ENCODE measurements at places on chromosomes 7 and 10. TPM values are rescaled to one million over a fixed set of nuclear protein-coding genes. Genes with fewer than 3 reads are reported as not detected.

The NANOS1 gene
- 3.0 TPM for total RNA-seq

The MYPN gene
- 0.11 TPM for total RNA-seq

The SORCS3 gene
- total RNA-seq, result 1.00 TPM

The IDI2 gene
- not detected for total RNA-seq

The MMP21 gene
- not detected for total RNA-seq

The C10orf67 gene
- total RNA-seq, result 0.46 TPM

The CEP41 gene
- 16.4 TPM for total RNA-seq

The ALDH18A1 gene
- 121 TPM for total RNA-seq

The MOGAT3 gene
- total RNA-seq, result not detected

GRCh38 chr10:66958466-66958865, 32.6 kb downstream of the LRRTM3 start:
- no peaks in the 10 kb centered on the region for H3K4me1 ChIP-seq
- no peak for DNase-seq
- H3K4me3 ChIP-seq, result no peak overlapping the region
- no peak overlapping the region for H3K27ac ChIP-seq

DNA sequence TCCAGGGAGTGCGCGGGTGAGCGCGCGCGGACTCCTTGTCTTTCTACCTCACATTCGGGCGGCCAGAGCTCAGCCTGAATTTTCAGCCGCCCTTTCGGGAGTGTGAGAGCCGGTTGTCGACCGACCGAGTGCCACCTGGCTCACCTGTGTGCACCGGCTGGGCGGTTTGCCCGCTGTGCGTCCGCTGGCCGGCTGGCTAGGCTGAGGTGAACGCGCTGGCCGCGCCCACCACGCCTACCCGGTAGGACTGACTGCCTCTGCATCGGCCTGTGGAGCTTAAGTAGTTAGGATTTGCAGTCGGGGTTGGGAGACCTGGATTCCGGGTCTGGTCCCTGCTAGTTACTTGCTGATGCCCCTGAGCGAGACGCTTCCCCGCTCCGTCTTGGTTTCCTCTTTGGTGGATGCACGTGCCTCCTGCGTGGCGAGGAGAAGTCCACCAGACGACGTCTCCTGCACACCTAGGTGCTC, 553 bp downstream of the TSPAN15 start:
- peaks cover 3% of the 10 kb centered on the region for H3K27me3 ChIP-seq
- no peak for DNase-seq
- H3K27ac ChIP-seq, result no peak overlapping the region
- H3K4me3 ChIP-seq, result peak overlapping the region; percentile 55
- no peaks in the 10 kb centered on the region for H3K36me3 ChIP-seq

- H3K4me1 ChIP-seq, result no peaks in the 10 kb centered on the region
- H3K27ac ChIP-seq, result no peak overlapping the region
- no peaks in the 10 kb centered on the region for H3K36me3 ChIP-seq
Observed at GRCh38 chr7:64869121-64869725, 33.9 kb upstream of the ZNF273 start.

GRCh38 chr7:91182819-91183764, 81.1 kb upstream of the FZD1 start:
- peak; percentile 98 for DNase-seq
- H3K27ac ChIP-seq, result peak overlapping the region; percentile 77
- no peaks in the 10 kb centered on the region for H3K36me3 ChIP-seq
- no peaks in the 10 kb centered on the region for H3K27me3 ChIP-seq

GRCh38 chr10:50224330-50224952, 26.9 kb downstream of the ASAH2 start:
- H3K27ac ChIP-seq, result no peak overlapping the region
- H3K27me3 ChIP-seq, result peaks cover 10% of the 10 kb centered on the region

GRCh38 chr10:132022241-132022640, 40.5 kb upstream of the BNIP3 start:
- peaks cover 6% of the 10 kb centered on the region for H3K27me3 ChIP-seq
- no peak overlapping the region for H3K4me3 ChIP-seq
- no peaks in the 10 kb centered on the region for H3K4me1 ChIP-seq
- no peak overlapping the region for H3K27ac ChIP-seq
- H3K36me3 ChIP-seq, result no peaks in the 10 kb centered on the region

DNA sequence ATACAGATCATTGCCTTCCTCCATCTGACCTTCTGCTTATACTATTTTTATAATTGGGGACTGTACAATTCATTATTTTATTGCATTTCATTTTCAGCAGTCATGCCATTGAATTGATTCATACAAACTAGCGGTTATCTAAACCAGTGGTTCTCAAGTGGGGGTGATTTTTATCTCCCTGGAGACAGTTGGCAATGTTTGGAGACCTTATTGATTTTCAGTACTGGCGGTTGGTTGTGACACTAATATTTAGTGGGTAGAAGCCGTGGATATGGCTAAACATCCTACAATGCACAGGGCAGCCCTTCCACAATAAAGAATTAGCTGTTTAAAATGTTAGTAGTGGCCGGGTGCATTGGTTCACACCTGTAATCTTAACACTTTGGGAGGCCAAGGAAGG, 765.9 kb downstream of the LRMDA start:
- DNase-seq, result no peak
- H3K4me3 ChIP-seq, result no peak overlapping the region
- H3K36me3 ChIP-seq, result no peaks in the 10 kb centered on the region
- H3K27me3 ChIP-seq, result no peaks in the 10 kb centered on the region
- no peaks in the 10 kb centered on the region for H3K4me1 ChIP-seq

GRCh38 chr7:50640256-50640655, 75.1 kb upstream of the DDC start:
- H3K4me3 ChIP-seq, result no peak overlapping the region
- H3K27ac ChIP-seq, result no peak overlapping the region
- no peaks in the 10 kb centered on the region for H3K27me3 ChIP-seq
- DNase-seq, result no peak
- peaks cover 5% of the 10 kb centered on the region for H3K4me1 ChIP-seq

DNA sequence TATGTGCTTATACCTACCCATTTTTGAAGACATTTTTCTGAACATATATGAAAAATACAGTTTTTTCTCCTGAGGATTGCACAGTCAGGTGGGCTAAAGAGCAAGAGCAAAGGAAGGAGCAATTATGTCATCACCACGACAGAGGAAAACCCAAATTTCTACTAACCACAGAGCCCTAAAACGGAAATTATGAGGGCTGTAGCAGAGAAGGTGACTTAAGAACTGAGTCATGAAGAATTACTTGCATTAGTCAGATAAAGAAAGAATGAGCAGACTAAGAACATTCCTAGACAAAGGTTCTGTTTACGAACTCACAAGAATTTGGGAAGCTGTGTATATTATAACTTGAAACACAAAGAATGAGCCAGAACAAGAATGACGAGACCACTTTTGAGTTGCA, 974.4 kb downstream of the NXPH1 start:
- H3K4me3 ChIP-seq, result no peak overlapping the region
- H3K4me1 ChIP-seq, result peaks cover 2% of the 10 kb centered on the region
- no peaks in the 10 kb centered on the region for H3K27me3 ChIP-seq

- H3K27ac ChIP-seq, result peak overlapping the region; percentile 10
- H3K27me3 ChIP-seq, result no peaks in the 10 kb centered on the region
- H3K4me1 ChIP-seq, result peaks cover 9% of the 10 kb centered on the region
- H3K36me3 ChIP-seq, result no peaks in the 10 kb centered on the region
- DNase-seq, result peak; percentile 87
Observed at GRCh38 chr10:89458291-89458690, 43.9 kb downstream of the IFIT5 start.

DNA sequence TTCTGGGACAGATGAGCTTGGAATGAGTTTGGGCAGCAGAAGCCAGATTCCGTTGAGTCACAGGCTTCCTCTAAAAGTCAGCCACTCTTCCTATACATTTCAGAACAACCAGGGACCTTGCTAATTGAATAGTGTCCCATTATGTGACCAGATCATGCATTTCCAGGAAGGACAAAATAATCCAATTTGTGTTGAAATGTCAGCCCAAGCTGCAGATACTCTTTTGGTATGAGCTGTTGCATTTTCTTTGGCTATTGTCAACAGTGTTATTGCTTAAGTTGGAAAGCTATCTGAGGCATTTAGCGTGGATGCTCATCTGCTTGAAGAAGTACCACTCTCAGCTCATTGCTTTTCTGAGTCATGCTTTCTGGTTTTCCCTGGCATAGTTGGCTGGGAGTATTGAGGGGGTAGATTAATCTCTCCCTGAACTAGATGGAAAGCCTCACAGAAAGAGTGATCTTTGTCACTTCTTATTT, 223.7 kb upstream of the HABP2 start:
- peaks cover 29% of the 10 kb centered on the region for H3K4me1 ChIP-seq
- peak; percentile 79 for DNase-seq
- H3K4me3 ChIP-seq, result no peak overlapping the region
- H3K27ac ChIP-seq, result no peak overlapping the region

DNA sequence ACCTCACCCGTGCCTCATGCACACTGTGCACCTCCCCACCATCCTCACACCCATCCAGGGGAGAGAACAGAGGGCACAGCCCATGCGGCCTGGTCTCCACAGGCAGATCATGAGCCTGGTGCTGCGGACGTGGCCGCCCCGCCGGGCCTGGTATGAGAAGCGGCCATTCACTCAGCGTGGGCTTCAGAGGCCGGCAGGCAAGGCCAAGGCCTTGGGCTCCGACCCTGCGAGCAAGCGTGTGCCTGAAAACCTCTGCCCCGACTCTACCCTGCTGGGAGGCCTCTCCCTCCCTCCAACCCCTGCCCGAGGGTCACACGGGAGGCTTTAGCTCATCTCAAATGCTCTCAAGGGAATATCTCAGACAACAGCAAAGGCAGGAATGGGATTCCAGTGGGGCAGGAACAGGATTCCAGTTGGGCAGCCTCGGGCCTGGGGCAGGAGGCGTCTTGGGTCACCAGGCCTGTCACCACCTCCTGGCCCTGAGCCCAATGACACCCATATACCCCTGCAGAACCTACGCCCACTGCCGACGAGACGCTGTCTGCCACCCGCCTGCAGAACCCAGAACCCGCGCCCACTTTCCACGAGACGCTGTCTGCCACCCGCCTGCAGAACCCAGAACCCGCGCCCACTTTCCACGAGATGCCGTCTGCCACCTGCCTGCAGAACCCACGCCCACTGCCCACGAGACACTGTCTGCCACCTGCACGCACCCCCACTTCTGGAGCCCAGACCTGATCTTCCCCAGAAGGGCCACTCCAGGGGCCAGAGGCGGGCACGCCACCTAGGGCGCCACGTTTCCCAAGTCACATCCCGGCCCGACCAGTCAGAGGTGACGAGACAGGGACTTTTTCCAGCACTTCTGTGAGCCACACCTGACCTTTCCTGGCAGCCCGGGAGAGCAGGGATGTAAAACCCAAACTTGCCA, 38.9 kb downstream of the ADAP1 start:
- H3K36me3 ChIP-seq, result no peaks in the 10 kb centered on the region
- no peak overlapping the region for H3K4me3 ChIP-seq

- no peaks in the 10 kb centered on the region for H3K36me3 ChIP-seq
- no peaks in the 10 kb centered on the region for H3K4me1 ChIP-seq
- no peak for DNase-seq
- no peak overlapping the region for H3K4me3 ChIP-seq
Observed at GRCh38 chr10:12922117-12922900, 79.2 kb downstream of the CCDC3 start.

DNA sequence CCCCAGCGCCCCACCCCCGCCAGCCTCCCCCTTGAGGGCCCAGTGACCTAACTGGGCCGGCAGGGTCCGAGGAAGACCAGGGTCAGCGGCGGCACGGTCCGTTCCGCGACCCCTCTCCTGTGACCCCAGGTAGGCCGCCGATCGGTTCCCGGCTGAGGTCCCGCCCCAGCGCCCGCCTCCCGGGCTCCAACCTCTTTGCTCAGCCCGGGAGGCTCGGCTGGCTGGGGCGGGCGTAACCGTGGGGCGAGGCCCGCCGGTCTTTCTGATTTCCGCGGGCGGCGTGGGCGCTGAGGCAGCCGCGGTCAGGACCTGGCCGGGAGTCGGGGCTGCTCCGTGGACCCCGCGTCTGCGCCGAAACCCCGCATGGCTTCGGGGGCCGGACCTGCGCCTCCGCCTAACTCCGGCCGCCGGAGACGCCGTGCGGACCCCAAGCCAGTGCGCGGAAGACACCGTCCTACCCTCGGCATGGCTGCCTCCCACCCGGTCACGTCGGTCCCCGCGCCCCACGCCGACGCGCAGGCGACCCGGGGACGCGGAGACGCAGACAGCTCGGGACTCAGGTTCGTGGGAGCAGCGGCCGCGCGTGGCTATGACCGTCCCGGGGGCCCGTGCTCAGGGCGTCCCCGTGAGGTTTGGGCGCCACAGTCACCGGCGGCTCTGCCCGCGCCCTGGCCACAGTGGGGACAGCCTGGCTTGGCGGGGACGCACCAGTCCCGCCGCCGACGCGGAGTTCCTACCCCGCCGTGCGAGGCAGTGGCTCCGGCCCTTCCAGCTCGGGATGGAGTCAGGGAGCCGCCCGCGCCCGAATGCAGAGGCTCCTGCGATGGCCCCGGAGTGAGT, 1.0 kb upstream of the VENTX start:
- H3K4me3 ChIP-seq, result no peak overlapping the region
- H3K36me3 ChIP-seq, result no peaks in the 10 kb centered on the region
- DNase-seq, result no peak
- peaks cover 47% of the 10 kb centered on the region for H3K27me3 ChIP-seq

DNA sequence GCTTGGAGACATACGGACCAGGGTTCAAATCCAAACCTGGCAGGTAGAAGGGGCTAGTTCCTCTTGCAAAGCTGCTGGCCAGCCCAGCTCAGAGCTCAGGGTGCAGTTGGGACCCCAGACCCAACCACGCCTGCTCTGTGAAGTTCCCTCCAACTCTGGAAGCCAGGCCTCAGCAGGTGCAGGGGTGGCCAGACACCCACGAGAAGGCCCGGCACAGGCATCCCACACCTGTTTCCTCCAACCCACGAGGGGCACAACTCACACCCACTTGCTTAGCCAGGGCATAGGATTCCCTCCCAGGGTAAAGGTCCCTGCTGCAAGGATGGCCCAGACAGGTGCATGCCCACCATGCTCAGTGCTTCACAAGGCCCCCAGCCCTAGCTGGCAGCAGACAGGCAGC, 262.4 kb downstream of the GRID1 start:
- H3K27me3 ChIP-seq, result no peaks in the 10 kb centered on the region
- H3K36me3 ChIP-seq, result no peaks in the 10 kb centered on the region

DNA sequence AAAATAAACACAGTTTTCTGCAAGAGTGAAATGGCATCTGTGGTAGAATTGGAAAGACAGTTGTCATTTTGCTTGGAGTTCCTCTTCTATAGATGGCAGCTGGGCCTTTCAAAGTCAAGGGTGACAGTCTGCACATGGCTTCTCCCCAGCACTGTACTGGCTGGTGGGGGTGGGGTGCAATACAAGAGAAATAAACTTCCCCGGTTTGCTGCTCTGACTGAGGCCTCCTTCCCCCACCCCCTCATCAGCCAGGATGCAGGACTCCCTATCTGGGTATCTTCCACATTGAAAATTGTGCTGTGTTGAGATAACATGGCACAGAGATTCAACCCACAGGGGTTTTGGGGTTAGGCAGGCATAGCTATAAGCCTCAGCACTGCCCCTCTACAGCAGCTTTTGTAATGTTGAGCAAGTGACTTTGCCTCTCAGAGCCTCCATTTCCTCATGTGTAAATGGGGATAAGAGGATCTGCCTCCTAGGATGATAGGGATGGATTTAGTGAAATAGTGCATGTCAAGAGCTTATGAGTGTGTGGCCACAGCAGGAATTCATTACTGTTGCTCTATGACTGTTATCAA, 85.8 kb upstream of the WDR11 start:
- no peaks in the 10 kb centered on the region for H3K4me1 ChIP-seq
- DNase-seq, result no peak
- no peak overlapping the region for H3K27ac ChIP-seq
- H3K27me3 ChIP-seq, result no peaks in the 10 kb centered on the region
